ENCODE measurements at places on chromosomes 12 and 14.
A peak's percentile ranks its signal among the peaks of the same experiment; 100 is the strongest.

- no peak for DNase-seq
Measured at GRCh38 chr12:3012786-3013185, 53.6 kb downstream of the TEAD4 start.

DNA sequence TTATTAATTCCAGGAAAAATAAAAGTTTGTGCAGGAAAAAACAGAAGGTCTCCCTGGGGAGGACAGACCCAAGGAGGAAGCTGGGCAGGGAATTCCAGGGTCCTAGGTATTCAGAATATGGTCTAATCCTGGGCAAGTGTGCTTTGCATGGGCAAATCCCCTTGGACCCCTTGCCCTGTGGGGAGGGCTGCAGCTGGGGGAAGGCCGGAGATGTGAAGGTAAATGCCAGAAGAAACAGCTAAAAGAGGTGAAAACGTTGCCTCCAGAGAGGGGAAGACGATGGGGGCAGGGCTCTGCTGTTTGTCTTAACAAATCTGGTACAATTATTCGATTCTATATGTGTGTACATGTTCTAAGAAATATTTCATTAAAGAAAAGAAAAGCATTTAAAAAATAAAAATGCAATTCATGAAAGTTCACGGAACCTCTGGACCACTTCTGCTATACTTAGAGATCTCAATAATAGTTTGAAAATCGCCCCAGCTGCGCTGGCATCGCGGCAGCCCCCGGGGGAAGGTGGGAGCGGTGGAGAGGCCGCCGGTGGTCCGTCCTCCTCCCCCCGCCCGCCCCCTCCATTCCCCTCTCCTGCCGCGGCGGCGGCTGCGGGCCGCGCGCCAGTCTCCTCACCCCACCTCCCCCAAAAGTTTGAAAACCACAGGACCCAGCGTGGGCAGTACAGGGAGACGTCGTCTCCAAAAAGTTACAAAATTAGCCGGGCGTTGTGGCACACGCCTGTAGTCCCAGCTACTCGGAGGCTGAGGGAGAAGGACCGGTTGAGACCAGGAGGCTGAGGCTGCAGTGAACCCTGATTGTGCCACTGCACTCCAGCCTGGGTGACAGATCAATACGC lies 1.5 kb upstream of the PRPF40B start:
- no peak for DNase-seq

- no peak for DNase-seq
Measured at GRCh38 chr12:132067182-132067581, 76.9 kb downstream of the DDX51 start.

DNA sequence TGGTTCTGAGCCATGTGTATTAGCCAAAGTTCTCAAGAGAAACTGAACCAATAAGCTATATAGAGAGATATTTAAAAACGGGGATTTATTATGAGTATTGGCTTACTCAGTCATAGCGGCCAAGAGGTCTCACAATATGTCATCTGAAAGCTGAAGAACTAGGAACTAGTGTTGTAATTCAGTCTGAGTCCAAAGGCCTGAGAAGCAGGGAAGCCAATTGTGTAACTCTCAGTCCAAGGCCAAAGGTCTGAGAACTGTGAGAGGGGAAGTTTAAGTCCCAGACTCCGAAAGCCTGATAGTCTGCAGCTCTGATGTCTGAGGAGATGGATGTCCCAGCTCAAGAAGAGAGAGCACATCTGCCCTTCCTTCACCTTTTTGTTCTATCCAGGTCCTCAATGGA lies 344.8 kb upstream of the USP15 start:
- no peak for DNase-seq

DNA sequence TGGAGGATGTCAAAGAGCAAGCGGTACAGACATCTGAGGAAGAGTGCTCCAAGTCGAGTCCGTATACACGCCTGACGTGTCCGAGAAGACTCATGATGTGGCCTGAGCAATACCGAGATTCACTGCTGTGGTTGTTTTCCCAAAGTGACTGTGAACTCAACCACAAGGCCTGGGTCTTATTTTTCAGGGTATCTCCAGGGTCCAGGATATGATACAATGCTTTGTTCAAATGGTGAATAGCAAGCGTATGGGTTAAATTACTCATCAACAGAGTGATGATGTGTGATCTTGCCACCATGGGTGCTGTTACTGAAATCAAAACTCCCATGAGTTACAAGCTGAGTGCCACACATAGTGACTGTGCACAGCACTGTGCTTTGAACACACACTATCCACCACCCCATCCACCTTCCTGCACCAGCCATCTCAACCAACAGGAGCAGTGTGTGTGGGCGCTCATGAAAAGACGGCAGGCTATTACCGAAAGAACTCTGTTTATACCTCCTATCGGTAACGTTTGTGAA lies 109.6 kb downstream of the BCAT1 start:
- DNase-seq, result no peak

DNA sequence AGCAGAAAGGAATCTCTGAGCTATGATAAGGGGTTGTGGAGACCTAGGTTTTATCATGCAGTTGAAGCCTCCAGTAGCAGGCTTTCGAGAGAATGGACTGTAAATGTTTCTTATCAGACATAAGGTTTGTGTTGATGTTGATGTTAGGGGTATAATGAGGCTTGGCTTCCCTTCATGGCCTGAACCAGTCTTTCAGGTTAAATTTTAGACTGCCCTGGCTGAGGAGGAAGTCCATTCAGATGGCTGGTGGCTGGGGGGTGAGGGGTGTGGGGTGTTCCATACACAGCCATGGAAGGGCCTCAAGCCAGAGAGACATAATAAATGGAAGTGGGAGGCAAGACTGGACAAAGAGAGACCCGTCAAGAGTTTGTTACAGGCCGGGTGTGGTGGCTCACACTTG lies 65.1 kb downstream of the IRF2BPL start:
- DNase-seq, result no peak

DNA sequence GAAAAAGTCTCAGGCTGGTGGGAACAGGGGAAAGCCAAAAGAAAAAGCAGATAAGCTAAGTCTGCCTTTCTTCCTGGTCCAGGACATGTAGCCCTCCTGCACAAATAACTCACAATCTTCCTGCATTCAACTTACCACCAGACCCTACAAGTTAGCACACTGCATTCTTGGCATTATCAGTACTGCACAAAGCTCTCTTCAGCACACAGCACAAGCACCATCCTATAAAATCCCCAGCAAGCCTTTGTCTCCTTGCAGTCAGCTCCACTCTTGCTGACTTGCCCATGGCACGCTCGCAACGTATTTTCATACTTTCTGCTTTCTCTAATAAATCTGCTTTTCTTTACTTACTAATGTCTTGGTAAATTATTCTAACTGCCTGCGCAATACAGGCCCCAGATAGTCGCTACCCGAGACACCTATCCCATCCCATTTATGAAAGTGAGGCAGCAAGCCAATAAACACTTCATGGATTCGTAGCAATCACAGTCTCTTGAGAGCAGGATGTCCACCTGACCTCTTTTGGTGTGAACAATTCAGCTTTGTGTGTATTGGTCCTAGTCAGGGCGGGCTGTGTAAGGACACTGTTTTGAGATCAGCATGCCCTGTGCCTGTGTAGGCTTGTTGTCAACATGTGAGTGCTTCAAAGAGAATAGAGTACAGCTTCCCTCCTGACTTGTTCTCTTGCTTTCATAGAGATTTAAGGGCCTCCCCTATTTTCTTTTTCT lies 49.0 kb downstream of the TMEM117 start:
- peak; percentile 76 for DNase-seq

- no peak for DNase-seq
Measured at GRCh38 chr14:96204151-96205058, at the start of gene BDKRB2. Gene BDKRB2 (plus strand): TSS chr14:96204839. CDS start chr14:96237108, 32,269 bp downstream.
